IPS DF 19.7 (cell line): ENCODE measurements at places on chromosomes 2 and 18.

- no peak for DNase-seq
These were observed 11.2 kb downstream of the ATP6V1B1 start for GRCh38 chr2:70946832-70947442.

DNA sequence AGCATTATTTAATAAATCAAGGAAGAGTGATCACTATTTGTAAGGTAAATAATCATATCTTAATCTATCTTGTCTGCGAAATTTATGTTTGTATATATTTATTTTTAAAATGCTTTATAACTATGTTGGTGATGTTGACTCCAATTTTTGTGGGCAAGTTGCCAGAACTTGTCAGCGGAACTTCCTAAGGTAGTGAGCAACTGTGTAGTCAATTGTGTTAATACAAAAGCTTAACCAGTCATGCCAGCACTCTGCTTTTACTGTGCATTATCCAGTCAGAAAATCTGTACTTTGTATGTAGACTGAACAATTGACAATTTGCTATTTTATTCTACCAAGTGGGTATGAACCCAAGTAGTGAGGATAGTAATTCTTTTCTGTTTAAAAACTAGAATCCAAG lies 61.9 kb upstream of the RND3 start:
- DNase-seq = no peak

DNA sequence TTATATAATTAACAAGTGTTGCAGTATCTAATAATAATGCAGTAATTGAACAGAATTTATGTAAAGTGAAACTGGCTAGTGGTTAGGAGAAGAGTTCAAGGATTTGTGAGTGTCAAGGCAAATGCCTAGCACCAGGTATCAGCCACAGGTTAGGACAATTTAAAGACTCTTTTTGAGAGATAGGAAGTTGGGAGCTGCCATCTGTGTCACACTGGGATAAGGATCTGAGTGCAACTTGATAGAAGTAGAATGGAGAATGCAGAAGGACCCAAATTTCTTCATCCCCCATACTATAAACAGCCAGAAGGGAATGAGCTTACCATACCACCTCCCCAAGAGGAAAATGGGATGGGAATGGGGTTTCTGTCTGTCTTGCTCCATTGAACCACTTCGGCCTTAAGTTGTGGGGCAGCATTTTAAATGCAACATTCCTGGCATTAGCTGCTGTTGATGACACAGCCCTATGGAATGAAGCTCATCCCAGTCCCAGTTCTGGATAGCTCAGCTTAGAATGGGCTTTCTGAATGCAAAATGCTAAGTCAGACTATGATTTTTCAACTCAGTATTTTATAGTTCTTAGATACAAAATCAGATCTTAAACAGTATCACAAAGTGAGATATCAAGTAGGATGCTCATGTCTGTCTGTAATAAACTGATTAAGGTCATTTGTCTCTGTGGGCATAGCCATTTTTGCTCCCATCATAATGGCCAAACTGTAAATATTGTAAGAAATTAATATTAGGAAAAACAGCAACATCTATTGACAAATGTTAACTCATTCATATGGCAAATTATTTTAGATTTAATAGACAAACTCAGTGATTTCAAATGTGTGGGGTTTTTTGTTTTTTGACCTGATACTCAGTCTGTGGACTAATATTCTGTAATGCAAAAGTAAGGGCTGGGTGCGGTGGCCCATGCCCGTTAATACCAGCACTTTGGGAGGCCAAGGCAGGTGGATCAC lies 44.0 kb downstream of the GPR155 start:
- no peak for DNase-seq

DNA sequence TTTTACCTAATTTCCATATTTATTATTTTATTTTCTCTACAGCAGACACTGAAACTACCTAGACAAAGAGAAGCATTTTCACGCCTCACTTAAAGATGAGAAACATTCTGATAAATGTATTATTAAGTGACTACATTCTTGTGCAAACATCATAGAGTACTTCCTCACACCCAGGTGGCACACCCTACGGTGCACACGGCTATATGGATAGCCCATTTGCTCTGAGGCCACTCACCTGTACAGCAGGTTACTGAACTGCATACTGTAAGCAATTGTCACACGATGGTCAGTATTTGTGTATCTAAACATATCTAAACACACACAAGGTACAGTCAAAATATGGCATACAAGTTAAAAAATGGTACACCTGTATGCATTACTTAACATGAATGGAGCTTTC lies 481.4 kb downstream of the CMPK2 start:
- no peak for DNase-seq

GRCh38 chr2:136389809-136390208 lies 271.9 kb upstream of the CXCR4 start:
- no peak for DNase-seq

DNA sequence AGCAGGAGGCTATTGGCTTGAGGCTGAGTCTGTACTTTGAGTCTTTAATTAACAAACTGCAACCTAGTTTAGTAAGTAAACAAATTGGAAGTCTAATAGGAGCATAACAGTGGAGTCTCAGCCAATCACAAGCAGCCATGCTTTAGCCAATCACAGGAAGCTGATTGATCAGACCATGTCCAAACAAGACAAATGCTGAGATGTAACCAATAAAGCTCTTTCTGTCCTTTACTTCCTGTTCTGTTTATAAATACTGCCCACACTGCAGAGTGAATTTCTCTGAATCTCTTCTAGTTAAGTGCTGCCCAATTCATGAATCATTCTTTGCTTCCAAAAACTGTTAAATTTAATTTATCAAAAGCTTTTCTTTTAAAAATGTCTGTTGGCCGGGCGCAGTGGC lies 146.6 kb upstream of the DLX2 start:
- no peak for DNase-seq

DNA sequence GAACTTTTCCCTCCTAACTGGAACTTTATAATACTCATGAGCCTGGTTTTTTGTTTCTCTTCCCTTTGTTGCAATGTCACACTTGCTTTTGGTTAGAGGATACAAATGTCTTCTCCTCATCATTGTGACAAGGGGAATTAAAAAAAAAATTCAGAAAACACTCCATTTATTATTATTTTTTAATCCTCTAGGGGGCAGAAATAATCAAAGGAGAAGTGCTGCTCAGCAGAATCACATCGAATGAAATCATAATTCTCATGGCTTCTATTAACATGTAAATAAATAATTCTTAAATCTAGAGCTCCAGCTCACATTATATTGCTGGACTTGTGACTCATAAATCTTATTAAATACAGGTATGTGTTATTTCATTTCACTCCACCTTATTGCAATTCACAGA lies 273.8 kb downstream of the TRIB2 start:
- no peak for DNase-seq
